Central memory CD8-positive, alpha-beta T cell (primary cell): ENCODE measurements at places on chromosomes 13 and 19.

DNA sequence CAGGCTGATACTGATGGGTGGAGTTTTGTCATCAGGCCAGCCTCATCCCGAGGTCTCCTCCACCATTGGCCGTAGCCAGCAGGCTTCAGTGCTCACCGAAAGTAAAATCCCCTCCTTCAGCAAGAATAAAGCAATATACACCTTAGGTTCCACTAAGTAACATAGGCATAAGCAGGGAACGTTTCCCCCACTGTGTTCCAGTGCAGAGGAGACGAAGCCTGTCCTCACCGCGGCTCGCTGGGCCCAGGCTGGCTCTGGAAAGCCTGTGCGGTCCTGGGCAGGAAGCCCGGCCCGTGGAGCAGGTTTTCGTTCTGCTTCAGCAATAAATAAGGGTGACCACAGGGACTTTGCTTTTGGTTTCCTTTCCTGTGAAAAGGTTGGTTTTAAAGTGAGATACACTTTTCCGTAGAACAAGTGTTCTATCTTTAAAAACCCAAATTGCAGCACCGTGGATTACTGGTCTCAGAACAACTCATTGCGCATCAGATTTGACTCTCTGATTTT, 16.3 kb upstream of the TEX29 start:
- no peak for DNase-seq
- no peaks in the 10 kb centered on the region for H3K4me1 ChIP-seq
- H3K27me3 ChIP-seq, result no peaks in the 10 kb centered on the region
- no peak overlapping the region for H3K27ac ChIP-seq
- no peak overlapping the region for H3K4me3 ChIP-seq

DNA sequence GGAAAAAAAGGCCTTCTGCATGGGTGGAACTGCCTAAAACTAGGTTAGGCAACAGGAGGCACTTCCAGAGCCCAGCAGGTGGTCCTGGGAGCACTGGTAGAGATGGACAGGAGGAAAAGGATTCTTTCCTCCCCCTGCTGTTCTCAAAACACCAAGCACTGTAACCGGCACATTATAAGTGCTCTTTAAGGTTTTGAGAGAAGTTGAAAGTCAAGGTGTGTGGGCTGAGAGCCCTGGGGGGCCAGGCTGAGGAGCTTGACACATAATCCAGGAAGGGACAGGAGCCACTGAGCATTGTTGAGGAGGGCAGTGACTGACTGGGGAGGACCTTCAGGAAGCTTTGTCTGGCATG, 32.3 kb downstream of the SPATA13 start:
- no peak overlapping the region for H3K4me3 ChIP-seq
- no peaks in the 10 kb centered on the region for H3K27me3 ChIP-seq
- DNase-seq, result no peak
- H3K27ac ChIP-seq, result no peak overlapping the region
- H3K36me3 ChIP-seq, result no peaks in the 10 kb centered on the region
- H3K4me1 ChIP-seq, result no peaks in the 10 kb centered on the region

- no peaks in the 10 kb centered on the region for H3K4me1 ChIP-seq
- H3K27ac ChIP-seq, result no peak overlapping the region
- no peak overlapping the region for H3K4me3 ChIP-seq
- peaks cover 58% of the 10 kb centered on the region for H3K27me3 ChIP-seq
These were observed 93.4 kb upstream of the CACNA1A start for GRCh38 chr19:13599681-13600080.

- H3K27me3 ChIP-seq, result peaks cover 91% of the 10 kb centered on the region
- no peak overlapping the region for H3K27ac ChIP-seq
- peaks cover 36% of the 10 kb centered on the region for H3K36me3 ChIP-seq
- DNase-seq, result no peak
These were observed 5.1 kb downstream of the POU4F1 start for GRCh38 chr13:78598116-78598781.

DNA sequence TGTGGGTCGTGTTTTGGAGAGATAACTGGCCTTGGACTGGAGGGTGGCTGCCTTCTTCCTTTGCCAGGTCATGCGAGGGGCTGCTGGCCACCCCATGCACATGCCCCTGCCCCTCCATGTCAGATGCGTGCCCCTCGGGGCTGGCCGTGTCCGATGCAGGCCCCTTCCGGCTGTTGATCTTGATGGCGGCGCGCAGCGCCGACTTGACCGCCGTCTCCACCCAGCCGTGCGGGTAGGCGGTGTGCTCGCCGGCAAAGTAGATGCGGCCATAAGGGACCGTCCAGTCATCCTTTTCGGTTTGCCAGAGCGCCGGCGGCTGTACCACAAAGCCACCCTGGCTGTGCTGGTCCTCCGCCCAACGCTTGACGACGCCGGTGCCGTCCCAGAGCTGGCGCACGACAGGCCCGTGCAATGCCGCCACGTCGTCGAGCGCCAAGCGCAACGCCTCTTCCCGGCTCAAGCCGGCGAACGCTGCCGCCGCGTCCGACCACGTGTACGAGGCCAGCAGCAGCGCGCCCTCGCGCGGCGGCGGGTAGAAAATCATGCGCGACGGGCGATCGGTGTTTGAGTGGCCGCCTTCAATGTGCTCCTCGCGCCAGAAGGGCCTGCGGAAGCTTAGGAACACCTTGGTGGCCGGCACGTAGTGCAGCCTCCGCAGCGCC, 6.9 kb downstream of the IL4I1 start:
- no peaks in the 10 kb centered on the region for H3K27me3 ChIP-seq
- DNase-seq, result no peak
- peak overlapping the region; percentile 67 for H3K4me3 ChIP-seq
- peaks cover 9% of the 10 kb centered on the region for H3K36me3 ChIP-seq
- H3K4me1 ChIP-seq, result no peaks in the 10 kb centered on the region

- peak; percentile 57 for DNase-seq
- H3K4me1 ChIP-seq, result peaks cover 21% of the 10 kb centered on the region
- H3K27ac ChIP-seq, result peak overlapping the region; percentile 93
- H3K27me3 ChIP-seq, result no peaks in the 10 kb centered on the region
These were observed 4.6 kb downstream of the MIDN start for GRCh38 chr19:1252821-1253513.

DNA sequence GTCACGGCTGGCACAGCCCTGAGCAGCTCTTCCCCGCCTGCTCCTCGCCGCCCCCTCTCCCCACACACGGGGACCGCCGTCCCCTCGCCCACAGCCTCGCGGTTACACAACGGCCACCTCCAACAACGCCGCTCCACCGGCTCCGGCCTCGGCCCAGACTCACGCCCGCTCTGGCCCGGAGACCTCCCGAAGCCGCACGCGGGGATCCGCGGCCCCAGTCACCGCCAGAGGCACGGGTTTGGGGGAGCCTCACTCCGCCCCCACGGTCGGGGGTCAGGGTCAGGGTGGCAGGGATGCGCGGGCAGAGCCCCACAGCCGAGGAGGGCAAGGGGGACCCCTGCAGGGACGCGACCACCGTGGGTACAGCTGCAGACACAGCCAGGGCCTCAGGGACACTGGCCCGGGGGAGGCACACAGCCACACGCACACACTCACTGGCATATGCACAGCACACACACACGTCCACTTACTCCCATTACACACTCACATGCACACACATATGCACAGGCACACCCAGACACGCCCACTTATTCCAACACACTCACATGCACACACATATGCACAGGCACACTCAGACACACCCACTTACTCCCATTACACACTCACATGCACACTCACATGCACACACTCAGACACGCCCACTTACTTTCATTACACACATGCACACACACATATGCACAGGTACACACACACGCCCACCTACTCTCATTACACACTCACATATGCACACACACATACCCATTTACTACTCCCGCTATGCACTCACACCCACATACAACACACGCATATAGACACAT, 1.6 kb downstream of the TTYH1 start:
- H3K36me3 ChIP-seq, result peaks cover 2% of the 10 kb centered on the region
- no peak overlapping the region for H3K27ac ChIP-seq
- H3K4me1 ChIP-seq, result peaks cover 15% of the 10 kb centered on the region

DNA sequence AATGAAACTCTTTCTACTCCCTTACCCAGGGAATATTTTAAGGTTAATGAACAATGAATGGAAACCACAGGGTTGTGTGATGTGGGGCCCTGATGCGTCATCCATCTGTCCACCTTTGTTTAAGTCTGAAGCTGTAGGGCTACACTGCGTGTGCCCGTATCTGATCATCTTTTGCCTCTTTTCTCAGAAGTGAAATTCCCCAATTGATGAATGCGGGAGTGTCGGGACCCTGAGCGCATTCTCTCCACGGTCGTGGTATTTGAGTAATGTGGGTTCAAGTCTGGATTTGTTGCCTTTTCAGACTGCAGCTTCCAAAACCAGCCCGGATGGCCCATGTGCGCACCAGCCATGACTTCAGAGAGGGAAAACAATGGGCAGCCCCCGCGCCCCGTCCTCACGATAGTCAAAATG, 112.3 kb downstream of the COL4A2 start:
- H3K4me3 ChIP-seq, result no peak overlapping the region
- H3K4me1 ChIP-seq, result peaks cover 11% of the 10 kb centered on the region
- H3K27ac ChIP-seq, result no peak overlapping the region
- H3K27me3 ChIP-seq, result peaks cover 85% of the 10 kb centered on the region
- no peak for DNase-seq
- H3K36me3 ChIP-seq, result no peaks in the 10 kb centered on the region

DNA sequence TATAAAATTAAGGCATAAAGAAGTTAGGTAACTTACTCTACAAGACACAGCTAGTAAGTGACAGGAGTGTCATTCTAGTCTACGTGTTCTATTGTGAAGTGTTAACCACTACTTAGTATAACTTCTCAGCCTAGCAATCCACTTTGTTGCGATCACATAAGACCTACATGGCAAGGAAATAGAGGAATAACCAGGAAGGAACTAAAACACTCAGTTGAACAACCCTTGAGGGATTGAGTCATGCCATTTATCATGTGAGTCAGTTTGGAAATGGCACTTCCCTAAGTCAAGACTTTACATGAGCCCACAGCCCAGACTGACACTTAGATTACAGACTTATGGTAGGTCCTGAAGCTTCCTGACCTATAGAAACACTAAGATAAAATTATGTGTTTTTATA, 279.5 kb upstream of the PCDH20 start:
- no peak overlapping the region for H3K4me3 ChIP-seq
- DNase-seq, result no peak
- H3K27ac ChIP-seq, result no peak overlapping the region
- no peaks in the 10 kb centered on the region for H3K4me1 ChIP-seq
- H3K36me3 ChIP-seq, result no peaks in the 10 kb centered on the region

DNA sequence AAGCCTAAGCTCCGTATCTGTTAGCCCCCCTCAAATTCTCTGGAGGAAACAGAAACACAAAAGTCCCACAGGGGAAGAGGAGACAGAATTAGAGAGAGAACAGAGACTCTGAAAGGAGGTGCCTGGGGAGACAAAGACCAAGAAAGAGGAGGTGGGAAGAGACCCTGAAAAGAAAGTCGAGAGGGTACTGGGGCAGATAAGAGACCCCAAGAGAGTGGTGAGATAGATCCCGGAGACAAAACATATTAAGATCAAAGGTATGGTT, 915 bp upstream of the GRWD1 start:
- H3K36me3 ChIP-seq, result peaks cover 35% of the 10 kb centered on the region
- peaks cover 42% of the 10 kb centered on the region for H3K4me1 ChIP-seq
- no peak for DNase-seq
- H3K27ac ChIP-seq, result no peak overlapping the region
- peak overlapping the region; percentile 94 for H3K4me3 ChIP-seq

GRCh38 chr19:43649514-43649913, 9.9 kb upstream of the CADM4 start:
- no peaks in the 10 kb centered on the region for H3K4me1 ChIP-seq
- peaks cover 7% of the 10 kb centered on the region for H3K36me3 ChIP-seq
- no peak overlapping the region for H3K4me3 ChIP-seq
- no peak overlapping the region for H3K27ac ChIP-seq
- no peaks in the 10 kb centered on the region for H3K27me3 ChIP-seq
- DNase-seq, result no peak
